ENCODE measurements at places on chromosomes 1 and 21.

DNA sequence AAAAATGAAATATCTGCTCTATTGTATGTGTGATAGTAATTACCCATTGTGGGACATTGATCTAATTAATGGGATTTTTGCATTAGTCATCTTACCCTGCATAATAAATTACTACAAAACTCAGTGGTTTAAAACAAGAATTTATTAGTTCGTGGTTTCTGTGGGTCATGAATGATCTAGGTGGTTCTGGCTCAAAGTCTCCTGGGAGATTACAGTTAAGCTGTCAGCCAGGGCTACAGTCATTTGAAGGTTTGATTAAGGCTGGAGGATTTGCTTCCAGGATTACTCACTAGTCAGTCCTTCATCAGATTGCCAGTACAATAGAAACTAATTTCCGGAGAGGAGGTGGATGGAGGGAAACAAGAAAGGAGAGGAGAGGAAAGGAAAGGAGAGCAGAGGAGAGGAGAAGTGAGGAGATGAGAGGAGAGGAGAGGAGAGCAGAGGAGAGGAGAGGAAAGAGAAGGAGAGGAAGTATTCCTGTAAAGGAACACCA is 60.4 kb upstream of the TNFSF4 start:
- DNase-seq, result no peak

DNA sequence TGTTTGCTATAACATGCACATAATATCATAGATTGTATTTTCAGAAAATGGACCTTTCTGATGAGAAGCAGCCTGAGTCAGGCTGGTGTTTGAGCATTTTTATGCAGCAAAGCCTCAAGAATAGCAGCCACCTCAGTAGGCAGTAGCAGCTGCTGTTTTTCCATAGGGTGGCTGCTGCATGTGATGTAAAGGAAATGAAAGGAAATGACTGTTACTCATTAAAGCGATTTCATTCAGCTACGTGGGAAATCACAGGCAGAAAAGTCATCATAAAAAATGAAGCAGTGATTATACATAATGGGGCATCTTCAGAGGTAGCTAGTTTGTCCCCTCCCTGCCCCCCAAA is 110.4 kb downstream of the PATJ start:
- DNase-seq, result no peak

- no peak for DNase-seq
These were observed 2.0 kb upstream of the MTARC1 start for GRCh38 chr1:220784751-220785150.

- no peak for DNase-seq
These were observed 4.0 kb upstream of the FAAP20 start for GRCh38 chr1:2198571-2198970.

DNA sequence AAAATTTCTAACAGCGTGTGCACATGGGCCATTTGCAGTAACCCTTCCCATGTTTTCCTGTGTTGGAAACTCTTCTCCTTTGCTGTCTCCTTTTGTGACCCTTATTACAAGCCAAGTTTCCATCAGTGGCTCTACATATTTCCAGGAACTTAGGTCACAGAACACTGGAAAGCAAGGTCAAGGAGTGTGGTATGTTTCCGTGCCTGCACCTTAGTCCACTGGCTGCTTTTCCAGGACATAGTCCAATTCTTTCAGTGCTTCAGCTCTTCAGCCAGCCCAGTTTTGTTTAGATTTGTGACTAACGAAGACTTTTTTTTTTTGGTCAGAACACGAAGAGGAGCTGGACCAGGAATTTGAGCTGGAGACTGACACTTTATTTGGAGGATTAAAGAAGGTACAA is 33.8 kb downstream of the HHAT start:
- no peak for DNase-seq

- DNase-seq, result no peak
These were observed 57.1 kb upstream of the COL18A1 start for GRCh38 chr21:45347712-45348499.

DNA sequence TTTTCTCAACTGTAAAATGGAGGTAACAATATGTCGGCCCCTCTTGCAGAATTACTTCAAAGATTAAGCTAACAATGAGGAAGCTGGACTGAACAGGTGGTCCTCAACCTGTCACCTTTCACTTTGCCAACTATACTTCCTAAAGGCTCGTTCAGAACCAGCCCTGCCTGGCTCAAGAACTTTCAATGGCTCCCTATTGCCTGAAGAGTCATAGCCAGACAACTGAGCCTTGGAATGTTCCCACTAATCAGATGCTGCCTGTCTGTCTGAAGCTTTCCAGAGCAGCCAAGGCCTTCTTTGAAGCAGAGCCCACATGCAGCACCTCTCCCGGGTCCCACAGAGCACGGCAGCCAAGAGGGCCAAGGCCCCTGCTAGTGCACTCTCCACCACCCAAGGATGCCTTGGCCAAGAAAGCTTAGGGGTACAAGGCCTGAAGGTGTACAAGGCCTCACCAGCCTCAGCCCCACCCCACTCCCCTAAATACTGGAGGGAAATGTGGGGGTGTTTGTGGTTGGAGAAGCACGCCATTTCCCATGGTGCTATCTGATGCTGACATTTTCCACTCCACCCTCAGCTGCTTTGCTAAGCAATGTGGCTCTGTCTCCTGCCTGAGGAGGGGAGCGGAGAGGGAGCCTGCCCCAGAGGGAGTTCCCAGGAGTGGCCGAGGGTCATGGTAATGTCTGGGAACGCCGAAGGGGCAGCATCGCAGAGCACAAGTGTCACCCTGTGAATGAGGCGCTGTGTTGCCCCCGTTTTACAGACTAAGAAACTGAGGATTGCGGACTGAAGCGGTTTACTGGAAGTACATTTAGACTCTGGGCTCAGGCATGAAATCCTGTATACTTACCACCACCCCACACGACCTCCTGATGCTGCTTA is 8.2 kb upstream of the LAPTM5 start:
- DNase-seq, result no peak

Data from activated CD4-positive, alpha-beta T cell treated with anti-CD3 and anti-CD28 coated beads, Interleukin-2, Interleukin-6, amounts not matched to agents 100 ng/mL and 50 ng/mL, durations not matched to agents 16 hours and 8 hours (primary cell).